ENCODE measurements at places on chromosomes 2 and 18.

- DNase-seq: no peak
These were observed 159.2 kb downstream of the GALNT3 start for GRCh38 chr2:165634855-165635254.

DNA sequence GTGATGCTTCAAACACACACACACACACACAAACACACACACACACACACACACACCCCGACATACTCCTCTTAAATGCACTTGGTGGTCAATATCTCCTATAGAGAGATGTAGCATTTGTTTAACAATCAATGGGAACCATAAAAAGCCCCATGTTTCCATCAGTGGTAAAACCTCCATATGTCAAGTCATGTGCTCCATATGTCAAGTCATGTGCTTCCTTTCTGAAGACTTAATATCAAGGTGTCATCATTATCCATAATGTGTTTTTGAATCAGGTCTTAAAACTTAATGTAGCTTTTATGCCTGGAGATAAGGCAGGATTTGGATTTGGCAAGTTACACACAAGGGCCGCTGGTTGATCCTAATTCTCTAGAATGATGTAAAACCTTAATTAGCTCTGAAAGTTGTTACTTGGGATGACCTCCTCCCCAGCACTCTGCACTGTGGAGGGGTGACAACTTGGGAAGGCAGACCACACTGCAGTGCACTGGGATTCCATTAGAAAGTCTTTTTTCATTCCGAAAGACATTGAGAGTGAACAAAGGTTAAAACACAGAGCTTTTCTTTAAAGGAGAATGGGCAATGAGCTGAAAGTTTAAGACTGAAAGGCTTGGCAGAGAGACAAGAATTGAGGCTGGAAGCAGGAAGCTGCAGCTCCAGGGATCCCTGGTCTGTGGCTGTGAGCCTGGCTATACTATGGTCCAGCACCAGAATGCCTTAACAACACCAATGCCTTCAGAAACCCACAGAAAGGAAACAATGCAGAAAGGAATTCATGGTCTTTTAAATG is 26.4 kb downstream of the ALK start:
- no peak for DNase-seq

- DNase-seq: no peak
These were observed 963.9 kb upstream of the ZEB2 start for GRCh38 chr2:145483854-145484253.

DNA sequence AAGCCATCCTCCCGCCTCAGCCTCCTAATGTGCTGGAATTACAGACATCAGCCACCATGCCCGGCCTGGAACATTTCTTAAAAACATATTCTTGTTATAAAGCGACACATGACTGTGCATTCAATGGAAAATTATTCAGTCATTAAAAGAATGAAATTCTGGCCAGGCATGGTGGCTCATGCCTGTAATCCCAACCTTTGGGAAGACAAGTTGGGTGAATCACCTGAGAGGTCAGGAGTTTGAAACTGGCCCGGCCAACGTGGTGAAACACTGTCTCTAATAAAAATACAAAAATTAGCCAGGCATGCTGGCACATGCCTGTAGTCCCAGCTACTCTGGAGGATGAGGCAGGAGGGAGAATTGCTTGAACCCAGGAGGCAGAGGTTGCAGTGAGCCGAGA is 21.6 kb upstream of the RPRD1A start:
- no peak for DNase-seq

DNA sequence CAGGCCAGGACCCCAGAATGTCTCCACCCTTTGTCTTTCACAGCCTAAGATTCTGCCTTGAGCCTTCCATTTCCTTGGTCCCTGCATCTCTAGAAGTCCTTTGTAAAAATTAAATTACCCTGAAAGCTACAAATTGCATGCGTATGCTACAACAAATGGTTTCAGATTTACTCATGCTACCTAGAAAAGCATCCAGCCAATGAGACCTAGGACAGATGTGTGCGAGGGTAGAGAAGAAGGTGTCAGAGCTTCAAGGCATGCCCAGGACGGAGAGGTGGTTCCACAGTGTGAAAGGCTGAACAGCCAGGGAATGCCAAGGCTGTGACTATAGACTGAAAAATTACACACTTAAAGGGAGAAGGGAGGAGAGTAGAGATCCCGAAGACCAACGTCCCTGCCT is 40.2 kb downstream of the CCBE1 start:
- no peak for DNase-seq

All from T-helper 9 cell (primary cell).